ENCODE measurements at places on chromosomes 1 and 21.
A peak's percentile ranks its signal among the peaks of the same experiment; 100 is the strongest.

- DNase-seq = peak; percentile 84
Measured at GRCh38 chr1:116737020-116737854, 17.0 kb upstream of the CD2 start.

DNA sequence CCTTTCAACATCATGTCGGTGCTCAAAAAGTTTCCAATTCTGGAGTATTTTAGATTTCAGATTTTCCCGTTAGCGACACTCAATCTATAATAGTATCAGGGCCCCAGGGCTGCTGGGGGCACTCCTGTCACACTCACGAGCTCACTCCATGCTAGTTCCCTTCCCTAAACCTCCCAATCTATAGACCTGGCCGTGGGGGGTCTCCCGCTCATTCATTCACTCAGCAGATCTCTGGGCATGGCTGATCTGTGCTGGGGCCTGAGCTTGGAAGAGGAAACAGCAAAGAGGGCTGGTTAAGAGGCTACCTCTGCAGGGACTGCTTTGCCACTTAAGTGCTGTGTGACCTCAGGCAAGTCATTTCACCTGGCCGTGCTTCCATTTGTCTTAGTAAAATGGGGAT is 46.8 kb upstream of the LAPTM5 start:
- DNase-seq = no peak

GRCh38 chr1:38476111-38476849 is 383.3 kb downstream of the RRAGC start:
- peak; percentile 71 for DNase-seq

DNA sequence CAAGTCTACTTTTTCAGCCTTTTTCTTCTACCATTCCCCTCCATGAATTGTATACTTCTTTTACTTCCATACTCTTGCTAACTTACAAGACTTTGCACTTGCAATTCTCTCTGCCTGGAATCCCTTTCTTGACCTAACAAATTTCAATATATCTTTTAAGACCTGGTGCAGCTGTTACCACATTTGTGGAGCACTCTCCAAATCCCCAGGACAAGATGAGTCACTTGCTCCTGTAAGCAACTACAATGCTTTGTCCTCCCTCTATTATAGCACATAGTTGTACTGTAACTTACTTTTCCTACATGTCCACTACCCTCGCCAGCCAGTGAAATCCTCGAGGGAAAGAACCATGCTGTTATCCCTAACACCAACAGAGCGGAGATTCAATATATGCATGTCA is 43.1 kb downstream of the WARS2 start:
- no peak for DNase-seq

GRCh38 chr1:238340989-238341388 is 450.3 kb upstream of the ZP4 start:
- DNase-seq = peak; percentile 16

GRCh38 chr1:218480137-218480536 is 135.0 kb downstream of the TGFB2 start:
- no peak for DNase-seq

DNA sequence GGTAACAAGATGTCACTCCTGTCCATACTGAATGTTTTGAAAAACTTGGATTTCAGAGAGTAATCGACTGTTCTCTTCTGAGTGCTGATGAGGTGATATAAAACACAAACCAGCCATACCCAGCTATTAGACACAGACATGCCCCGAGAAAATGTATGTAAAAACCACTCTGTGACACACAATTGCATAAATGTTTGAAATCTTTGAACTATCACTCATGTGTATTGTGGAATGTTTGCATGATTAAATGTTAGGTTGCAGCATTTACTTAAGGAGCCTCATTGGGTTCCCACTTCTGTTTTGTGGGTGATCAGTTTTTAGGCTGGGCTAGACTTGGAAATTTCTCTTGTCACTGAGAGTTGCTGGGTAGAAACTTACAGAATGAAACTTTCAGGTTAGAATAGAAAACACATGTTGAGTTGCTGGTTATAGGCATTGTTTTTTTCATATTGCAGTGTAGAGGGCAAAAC is 270.4 kb upstream of the B3GALT2 start:
- no peak for DNase-seq

DNA sequence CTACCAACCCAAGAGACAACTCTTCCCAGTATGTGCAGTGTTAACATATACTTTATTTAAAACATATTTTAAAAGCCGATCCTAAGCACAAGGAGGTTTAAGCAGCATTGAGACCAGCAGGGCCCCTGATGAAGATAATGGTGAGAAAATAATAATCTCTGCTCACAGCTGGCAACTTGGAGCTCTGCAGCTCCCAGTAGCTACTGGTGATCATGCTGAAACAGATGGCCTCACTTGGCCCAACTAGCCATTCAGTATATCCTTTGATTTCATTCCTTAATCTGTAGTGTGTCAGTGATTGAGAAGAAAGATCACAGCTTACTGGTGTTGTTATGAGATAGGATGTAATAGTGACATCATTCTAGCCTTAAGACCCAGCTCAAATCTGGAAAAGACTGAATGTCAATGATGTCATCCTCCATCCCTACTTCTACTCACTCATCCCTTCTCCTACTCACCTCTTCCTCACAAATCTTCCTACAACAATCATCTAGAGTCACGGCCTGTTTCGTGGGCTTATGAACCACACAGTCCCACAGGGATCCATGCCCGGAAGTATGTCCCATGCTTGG is 817.9 kb downstream of the PLA2G4A start:
- no peak for DNase-seq

- no peak for DNase-seq
Measured at GRCh38 chr1:20425622-20426021, 60.4 kb downstream of the CAMK2N1 start.

GRCh38 chr1:207897188-207897587 is 13.7 kb downstream of the CD34 start:
- DNase-seq = no peak

GRCh38 chr1:61400131-61400770 is 317.9 kb downstream of the NFIA start:
- DNase-seq = no peak

DNA sequence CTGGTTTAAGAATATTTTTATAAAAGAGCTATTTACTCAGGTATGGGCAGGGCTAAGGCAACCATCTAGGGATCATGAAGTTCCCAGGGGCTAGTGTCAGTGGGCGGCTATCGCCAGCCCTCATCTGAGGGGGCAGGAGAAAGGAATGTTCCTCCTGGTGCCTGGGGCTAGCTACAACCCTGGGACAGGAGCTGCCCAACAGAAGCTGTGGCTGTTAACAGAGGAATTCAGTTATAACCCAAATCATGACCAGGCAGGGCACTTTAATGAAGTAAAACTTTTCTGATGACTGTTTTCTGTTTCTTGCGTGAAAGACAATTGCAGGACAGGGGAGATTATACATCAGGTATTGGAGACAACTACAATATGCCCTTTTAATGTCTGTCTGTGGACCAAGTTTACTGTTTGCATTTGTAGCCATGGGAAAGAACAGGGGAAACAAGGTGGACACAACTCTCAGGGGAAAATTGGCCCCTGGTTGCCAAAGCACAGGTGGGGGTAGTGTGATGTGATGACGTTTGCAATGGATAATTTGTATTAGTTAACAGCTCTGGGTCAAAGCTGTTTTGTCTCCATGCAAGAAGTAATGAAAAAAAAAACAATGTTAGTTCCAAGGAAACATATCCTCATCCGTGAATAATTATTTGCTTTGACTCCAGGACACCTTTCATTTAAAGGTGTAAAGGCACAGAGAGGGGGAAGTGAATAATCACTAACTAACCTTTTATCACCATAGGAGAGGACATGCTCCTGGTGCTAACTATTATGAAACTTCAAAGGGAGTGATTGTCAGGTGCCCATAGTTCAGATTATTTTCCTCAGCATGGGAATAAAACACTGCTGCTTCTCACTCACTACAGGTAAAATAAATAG is 105.2 kb downstream of the TSEN15 start:
- peak; percentile 14 for DNase-seq

- DNase-seq = no peak
Measured at GRCh38 chr1:54833121-54833520, 32.0 kb upstream of the TTC22 start.

DNA sequence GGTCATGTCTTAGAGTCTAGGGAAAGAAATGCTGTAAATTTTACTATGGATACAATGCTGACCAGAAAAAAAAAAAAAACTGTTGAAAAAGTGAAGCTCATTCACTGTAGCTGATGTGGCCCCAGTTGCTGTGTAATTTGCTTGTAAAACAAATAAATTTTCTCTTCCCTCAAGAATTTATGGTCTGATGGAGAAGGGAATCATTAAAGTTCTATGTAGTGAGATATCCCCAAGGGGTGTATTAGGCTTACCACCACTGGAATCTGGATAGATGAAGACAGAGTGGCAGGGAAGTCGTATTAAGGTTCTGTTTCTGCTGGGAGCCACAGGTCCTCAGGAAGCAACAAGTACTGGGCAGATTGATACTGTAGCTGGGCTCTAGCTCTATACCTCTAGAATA is 860.0 kb downstream of the LTN1 start:
- no peak for DNase-seq

DNA sequence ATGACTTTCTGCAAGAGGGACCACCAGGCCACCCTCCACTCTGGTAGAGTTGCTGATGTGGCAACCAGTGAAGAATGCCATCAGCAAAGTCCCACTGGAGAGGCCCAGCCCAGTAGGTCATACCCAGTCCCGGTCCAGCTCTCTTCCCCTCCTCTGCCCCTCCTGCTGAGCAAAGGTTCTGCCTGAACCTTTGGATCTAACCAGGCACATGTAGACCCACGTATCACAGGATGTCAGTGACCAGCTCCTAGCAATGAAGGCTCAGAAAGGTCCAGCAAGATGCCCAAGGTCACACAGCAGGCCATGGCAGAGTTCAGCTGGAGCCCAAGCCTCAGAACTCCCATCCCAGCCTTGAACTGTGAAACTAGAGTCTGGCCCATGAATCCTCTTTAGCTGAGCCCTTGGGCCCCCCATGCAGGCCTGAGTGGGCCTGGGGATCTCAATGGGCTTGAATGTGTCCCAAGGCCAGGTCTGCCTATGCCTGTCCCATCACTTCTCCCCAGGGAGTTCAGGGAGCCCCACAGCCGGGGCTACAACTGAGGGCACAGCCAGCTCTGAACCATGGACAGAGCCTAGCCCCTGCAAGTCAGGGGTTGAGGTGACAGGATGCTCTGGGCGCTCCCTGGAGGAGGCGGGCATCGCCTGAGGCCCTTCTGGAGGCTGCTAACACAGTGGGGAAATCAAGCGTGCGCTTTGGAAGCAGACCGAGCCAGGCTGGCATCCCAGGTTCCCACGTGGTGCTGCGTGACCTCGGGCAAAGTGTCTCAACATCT is 21.4 kb upstream of the PADI1 start:
- no peak for DNase-seq

GRCh38 chr1:11142618-11143391 is 43.1 kb upstream of the EXOSC10 start:
- DNase-seq = no peak

- DNase-seq = no peak
Measured at GRCh38 chr1:51518586-51519047, 449 bp downstream of the EPS15 start.

DNA sequence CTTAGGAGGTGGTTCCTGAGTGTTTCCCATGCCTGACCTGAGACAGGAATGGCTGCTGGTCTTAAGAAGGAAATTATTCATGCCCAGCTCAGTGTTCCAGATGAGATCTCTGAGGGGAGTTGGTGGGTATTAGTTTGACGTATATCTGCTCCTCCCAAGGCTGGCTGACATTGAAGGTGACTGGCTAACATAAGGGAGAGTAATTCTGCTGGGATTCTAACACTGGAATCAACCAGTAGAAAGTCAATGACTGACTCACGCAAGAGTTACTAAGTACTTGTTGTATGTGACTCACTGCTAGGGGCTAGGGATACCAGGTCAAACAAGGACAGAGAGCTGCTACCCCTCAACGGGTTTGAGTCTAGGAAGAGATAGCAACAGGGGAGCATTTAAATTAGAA is 177.3 kb downstream of the CACNA1E start:
- DNase-seq = no peak

- no peak for DNase-seq
Measured at GRCh38 chr1:44489481-44489880, 84.4 kb downstream of the RNF220 start.

DNA sequence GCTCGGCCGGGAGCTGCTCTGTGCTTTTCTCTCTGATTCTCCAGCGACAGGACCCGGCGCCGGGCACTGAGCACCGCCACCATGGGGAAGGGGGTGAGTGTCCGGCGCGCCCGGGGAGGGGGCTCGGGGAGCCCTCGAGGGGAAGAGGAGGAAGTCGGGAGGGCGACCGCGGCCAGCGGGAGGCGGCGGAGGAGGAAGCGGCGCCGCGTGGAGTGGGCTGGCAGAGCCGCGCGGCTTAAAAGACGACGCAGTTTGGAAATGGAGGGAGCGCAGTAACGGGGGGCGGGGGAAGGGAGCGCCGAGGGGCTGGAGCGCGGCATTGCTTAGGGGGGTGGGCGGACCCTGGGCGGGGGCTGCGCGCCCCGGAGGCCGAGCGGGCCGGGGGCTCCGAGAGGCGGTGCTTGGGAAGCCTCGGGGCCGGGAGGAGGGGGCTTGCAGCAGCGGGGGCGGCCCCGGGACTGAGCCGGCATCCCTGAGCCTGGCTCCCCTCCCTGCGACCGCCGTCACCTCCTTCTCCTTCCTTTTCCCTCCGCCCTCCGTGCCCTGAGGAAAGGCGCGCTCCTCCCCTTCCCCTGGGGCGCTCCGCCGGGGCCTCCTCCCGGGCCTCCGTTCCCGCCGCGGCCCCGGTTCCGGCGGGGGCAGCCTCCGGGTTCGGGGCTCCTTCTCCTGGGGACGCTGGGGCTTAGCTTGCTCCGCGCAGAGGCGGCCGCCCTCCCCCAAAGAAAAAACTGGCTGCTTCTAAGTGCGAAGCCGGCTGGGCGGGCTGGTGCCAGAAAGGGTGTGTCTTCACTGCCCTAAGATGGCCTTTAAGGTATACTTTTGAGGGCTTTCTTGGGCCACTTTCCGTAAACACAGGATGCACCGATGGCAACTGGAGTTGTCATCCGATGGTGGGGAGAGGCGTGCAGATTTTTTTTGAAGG is 648 bp downstream of the ATP1A1 start:
- peak; percentile 58 for DNase-seq

- DNase-seq = no peak
Measured at GRCh38 chr1:217036757-217037156, 313.5 kb upstream of the ESRRG start.

DNA sequence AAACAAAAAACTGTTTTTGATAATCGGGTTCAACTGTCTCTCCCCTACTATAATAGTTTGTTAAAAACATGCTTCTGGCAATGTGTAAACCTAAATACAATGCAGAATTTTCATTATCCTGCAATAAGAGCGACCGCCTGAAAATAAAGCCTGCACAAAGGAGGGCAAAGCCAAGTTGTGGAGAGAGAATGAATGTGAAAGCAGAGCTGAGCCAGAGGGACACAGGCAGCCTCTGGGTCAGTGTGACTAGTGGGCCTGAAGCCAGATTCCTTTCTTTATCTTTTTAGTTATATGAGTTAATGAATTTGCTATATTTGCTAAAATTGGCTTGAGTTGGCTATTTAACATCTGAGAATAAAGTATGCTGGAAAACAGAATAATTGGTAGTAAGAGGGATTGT is 615.2 kb downstream of the PLA2G4A start:
- peak; percentile 8 for DNase-seq

Measured in iPS-NIHi11 (cell line).